ENCODE measurements at places on chromosomes 4 and X.

GRCh38 chr4:107006218-107006617 lies 29.9 kb downstream of the DKK2 start:
- no peak for DNase-seq

DNA sequence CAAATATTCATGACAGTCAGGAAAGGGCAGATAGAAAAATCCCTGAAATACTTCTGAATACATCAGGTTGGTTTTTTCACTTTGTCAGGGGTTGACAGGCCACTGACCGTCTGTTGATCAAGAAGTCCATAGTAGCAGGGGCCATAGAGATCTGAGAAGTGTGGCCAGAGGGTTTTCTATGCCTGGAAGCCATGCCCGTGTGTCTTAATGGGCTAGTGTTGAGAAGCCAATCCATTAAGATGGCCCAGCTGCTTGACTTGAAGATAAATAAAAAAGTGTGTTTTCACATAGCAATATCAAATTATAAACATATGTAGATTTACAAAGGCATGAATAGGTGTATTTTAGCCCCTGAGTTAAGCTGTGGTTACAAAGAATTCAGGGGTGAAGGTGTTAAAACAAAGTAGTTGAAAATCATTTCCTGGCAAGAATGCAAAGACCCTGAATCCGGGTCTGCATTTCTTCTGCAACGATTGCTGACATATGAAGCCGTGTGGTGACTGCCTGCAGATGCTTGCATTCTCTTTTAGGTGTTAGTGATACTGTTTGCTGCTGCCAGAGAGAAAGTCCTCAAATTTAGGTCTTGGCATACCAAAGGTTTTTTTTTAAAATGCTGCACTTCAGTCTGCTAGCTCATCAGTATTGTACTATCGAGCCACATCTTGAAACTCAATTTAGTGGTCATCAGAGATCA lies 9.3 kb upstream of the LIMCH1 start:
- no peak for DNase-seq

- no peak for DNase-seq
These were observed 55.3 kb upstream of the HPSE start for GRCh38 chr4:83389756-83390505.

DNA sequence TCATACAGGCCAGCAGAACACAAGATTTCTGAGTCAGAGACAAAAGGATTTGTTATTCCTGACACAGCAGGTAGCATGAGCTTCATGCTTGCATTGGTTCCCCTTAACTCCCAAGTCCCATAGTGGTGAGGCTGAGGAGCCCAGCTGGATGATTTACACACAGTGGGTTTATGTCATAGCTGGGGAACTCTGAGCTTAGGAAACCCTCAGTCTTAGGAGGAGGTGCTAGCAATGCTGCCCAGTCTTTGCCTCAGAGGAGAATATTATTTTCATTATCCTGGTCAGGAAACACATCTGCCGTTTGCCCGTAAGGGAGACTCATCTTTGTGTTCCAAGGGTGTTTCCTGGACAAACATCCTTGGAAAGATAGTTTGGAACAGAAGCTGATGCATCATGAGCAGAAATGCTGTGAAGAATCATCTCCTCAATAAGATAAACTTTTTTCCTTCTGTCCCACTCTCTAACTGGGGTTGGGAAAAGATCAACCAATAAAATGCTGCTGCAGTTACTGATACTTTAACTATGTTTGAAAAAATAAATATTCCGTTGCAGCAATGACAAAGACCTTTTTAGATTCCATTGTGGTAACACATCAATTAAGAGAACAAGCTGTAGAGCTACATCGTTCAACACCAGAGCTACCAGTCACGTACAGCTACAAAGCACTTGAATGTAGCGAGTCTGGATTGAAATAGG lies 146.8 kb downstream of the DCLK2 start:
- DNase-seq = no peak

DNA sequence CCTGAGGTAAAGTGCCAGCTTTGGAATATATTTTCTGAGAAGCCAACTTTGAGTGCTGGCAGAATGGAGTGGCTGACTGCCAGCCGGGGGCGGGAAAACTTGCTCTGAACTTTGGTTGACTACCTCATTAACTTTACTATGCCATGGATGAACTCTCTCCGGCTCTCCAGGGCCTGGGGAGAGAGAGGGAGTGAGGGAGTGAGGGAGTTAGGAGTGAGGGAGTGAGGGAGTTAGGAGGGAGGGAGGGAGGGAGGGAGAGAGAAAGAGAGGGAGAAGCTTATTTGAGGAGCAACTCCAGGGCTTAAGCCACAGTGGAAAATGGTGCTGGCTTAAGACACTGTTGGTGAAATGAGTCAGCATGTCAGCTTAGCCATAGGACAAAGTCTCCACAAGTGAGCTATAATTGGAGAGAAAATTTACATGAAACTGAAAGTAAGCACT lies 280.9 kb upstream of the RPS6KA3 start:
- no peak for DNase-seq

GRCh38 chrX:54746928-54747327 lies 51.1 kb downstream of the ITIH6 start:
- no peak for DNase-seq

- DNase-seq = no peak
These were observed 333.8 kb upstream of the PCDH7 start for GRCh38 chr4:30386266-30386895.

- no peak for DNase-seq
These were observed 100.6 kb downstream of the GC start for GRCh38 chr4:71683309-71683708.

- DNase-seq = no peak
These were observed 83.9 kb downstream of the VEGFC start for GRCh38 chr4:176708771-176709311.

DNA sequence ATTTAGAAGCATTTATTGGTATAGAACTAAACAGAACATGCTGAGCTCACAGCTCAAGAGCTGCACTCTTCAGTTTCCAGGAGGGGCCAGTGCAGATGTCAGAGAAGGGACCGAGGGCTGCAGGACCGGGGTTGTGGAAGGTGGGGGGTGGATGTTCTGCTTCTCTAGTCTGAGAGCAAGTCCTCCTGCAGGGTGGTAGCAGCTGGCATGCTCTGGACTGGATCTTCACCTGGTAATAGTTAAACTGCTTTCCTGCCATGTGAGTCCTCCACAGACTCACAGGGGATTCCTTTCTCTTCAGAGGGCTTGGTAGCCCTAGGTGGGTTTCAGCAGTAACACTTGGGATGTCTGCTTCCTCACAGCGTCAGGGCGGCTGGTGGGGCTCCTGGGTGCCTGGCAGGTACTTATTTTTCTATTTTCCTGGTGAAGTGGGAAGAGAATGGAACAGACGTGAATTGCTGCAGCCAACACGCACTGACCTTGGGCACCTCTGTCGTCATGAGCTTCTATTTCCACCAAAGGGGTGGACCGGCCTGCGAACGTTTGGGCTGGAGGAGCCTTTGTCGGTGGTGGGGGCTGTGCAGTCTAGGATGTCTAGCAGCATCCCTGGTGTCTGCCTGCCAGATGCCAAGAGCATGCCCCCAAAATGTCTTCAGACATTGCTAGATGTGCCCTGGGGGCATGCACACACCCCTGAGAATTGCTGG lies 2.5 kb downstream of the MAEA start:
- no peak for DNase-seq

DNA sequence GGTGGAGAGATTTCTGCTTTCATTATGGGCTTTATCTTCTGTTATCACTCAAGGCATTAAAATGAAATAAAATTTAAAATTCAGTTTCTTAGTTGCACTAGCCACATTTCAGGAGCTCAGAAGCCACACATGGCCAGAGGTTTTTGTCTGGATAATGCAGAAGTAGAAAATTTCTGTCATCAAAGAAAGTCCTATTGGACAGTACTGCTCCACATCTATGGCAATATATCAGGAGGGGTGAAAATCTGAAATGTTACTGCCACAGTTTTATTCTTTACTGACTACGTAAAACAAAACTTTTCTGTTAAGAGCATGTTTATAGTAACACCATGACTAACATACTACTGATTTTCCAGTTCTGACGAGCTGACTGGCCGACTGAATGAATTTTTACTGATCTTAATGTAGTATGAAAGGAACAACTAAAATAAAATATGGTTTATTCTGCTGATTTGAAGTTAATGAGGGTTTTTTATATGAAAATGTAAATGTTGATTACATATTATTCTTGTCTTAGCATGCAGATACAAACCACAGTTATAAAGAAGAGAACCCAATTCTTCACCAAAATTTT lies 264.0 kb upstream of the HAND2 start:
- DNase-seq = no peak

DNA sequence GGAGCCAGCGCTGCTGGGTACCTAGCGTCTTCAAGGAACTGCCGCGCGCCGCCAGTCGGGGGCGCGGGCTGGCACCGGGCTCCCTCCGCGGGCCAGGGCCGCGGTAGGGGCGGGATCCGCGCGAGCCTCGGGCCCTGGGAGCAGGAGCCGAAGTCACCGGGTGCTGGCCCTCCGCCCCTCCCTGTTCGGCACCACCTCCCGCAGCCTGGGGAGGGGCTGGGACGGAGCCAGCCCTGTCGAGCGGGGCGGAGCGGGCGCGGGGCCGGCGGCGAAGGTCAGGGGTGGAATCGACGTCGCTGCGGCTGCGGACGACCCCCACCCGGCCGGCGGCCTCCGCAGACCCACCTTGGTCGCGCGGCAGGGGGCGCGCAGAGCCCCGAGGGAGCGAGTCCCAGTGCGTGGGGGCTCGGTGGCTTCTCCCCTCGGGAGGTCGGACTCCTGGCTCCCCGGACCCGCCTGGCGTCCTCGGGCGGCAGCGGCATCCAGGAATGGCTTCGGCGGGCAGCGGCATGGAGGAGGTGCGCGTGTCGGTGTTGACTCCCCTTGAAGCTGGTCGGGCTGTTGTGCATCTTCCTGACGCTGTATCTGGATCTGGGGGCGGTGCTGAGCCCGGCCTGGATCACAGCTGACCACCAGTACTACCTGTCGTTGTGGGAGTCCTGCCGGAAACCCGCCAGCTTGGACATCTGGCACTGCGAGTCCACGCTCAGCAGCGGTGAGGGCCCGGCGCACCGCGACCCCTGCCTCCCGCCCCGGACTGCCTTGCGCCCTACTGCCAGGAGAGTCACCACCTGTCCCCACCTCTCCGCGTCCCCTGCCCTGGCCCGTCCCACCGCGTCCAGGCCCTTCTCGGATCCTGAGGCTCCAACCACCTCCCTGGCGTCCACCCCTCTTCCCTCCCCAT lies 50.5 kb upstream of the FAM47C start:
- DNase-seq = no peak

DNA sequence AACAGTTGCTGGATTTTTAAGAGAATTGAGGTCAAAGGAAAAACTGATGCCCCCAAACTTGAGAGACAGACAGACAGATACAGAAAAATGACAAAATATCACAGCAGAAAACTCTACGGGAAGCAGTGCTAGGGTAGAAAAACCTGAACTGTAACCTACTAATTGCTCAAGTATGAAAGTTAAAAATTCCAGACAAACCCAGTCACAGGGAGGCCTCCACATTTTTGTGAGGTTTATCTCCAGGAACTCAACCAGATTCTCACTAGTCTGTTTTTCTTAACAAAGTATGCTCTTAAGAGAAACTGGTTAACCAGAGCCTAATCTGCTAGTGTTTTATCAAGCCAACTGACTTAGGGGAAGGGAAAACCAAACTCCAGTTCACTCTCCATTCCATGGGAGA lies 19.9 kb upstream of the PPP3CA start:
- no peak for DNase-seq

DNA sequence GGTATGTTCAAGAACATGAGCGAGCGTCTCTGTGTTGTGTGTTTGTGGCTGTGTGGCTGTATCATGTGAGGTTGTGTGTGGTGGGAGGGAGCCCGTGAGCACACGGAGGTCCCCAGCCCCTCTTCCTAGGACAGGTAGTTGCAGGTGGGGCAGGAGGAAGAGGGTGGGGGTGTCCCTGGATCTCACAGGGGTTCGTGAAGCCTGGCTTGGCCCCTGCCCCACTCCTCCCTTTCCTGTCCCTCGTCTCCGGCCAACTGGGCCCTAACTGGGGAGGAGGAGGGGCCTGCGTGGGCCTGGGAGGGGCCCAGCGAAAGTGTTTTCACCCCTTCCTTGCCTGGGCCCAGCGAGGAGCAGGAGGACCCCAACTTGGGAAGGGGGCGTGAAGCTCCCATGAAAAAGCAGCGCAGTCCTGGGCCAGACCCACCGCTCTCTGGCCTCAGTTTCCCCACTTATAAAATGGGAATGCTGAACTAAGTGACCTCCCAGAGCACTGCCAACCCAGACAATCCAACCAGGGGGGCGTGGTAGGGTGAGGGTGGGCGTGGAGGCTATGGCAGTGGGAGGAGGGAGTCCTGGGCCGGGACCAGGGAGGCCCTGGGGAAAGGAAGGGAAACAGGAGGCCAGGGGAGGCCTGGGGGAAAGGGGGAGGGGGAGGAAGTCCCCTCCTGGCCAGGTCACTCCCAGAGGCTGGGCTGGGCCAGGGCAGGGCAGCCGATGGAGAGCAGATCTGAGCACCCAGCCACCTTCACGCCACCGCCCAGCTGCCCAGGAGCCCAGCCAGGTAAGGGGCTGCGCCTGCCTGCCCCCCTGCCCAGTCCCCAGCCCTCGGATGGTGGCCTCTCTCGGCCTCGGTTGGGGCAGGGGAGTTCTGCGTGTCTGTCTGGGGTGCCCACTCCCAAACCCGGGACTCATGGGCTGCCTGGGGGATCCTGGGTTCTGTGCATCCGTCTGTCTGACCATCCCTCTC lies at the start of gene AVPR2:
TSS of gene AVPR2 (plus strand) at position 683 of the 967 bp plus-strand sequence. CDS start 473 bp downstream, outside the sequence.
- DNase-seq = no peak

GRCh38 chr4:10168151-10168550 lies 51.6 kb upstream of the WDR1 start:
- no peak for DNase-seq

- no peak for DNase-seq
These were observed 5.5 kb upstream of the ATP2B3 start for GRCh38 chrX:153511784-153512500.

- no peak for DNase-seq
These were observed 370.9 kb downstream of the PRR32 start for GRCh38 chrX:127190381-127190780.

DNA sequence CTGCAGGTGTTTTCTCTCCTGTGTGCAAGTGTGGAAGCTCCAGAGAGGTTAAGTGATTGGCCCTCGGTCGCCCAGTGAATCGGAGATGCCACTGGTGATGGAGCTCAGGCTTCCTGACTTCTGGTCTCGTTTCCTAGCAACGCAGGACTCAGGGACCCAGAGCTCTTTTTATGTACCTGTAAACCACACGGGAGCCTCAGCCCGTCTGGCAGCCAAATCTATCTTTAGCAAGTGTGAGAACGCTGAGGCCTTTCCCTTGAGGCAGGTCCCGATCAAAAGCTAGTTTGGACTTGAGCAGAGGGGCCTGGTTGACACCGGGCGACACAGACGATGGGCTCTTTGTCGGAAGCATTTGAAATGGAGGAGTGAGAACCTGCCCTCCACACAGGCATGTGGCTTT lies 116.8 kb downstream of the SORCS2 start:
- no peak for DNase-seq

GRCh38 chr4:10461850-10462400 lies 4.7 kb upstream of the ZNF518B start:
- DNase-seq = no peak

GRCh38 chr4:87835743-87836142 lies 3.0 kb downstream of the MEPE start:
- no peak for DNase-seq

- DNase-seq = no peak
These were observed 494 bp downstream of the SPOCK3 start for GRCh38 chr4:167233685-167234315.

- DNase-seq = no peak
These were observed 1011.7 kb upstream of the PCDH7 start for GRCh38 chr4:29708473-29708872.

Measured in CD4-positive, alpha-beta T cell treated with Interleukin-2 at 100 ng/mL for 4 hours (primary cell).